ENCODE measurements at places on chromosomes 7 and 10. TPM values are rescaled to one million over a fixed set of nuclear protein-coding genes. Genes with fewer than 3 reads are reported as not detected.

DNA sequence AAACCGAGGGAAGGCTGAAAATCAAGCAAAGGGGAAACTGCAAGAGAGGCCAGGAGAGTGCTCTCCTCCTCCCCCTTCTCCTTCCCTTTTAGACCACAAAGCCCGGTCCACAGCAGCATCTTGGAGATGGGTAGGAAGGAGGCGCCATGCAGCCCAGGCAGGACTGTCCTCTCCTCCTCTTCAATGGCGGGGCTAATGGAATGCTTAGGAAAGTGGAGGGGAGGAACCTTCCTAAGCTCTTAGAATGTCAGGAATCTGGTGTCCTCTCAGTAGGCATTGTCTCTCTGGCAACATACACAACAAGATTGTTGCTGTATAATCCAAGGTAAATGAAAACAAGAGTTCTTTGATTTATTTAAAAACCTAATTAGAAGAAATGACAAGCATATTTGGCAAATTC, 185.1 kb downstream of the DGKI start:
- no peak for DNase-seq

- DNase-seq, result no peak
Measured at GRCh38 chr7:139186146-139186545, 44.9 kb upstream of the UBN2 start.

DNA sequence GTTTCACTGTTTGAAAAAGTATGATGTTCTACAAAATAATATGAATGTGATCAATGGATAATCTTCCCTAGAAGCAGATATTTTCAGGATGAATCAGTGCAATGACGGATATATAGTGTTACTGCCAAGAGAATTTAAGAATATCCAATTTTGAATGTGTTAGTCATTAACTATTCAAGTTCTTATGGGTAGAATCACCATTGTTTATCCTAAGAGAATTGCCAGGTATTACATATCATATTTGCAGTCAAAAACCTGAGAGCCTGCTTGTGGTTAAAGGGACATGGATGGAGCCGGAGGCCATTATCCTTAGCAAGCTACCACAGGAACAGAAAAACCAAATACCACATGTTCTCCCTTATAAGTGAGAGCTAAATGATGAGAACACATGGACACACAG, 26.9 kb downstream of the AHR start:
- DNase-seq, result no peak

DNA sequence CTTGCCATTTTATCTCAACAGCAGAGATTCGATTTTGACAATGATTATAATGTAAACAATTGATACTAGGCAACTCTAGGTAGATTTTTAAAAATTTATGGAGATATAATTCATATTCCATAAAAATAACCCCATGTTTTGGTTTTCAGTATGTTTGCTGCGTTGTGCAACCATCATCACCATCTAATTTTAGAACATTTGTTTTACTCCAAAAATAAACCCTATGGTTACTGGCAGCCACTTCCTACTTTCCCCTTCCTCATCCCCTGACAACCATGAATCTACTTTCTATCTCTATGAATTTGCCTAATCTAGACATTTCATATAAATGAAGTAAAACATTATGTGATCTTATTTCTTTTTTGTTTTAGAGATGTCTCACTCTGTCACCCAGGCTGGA, 401.9 kb downstream of the THSD7A start:
- no peak for DNase-seq

DNA sequence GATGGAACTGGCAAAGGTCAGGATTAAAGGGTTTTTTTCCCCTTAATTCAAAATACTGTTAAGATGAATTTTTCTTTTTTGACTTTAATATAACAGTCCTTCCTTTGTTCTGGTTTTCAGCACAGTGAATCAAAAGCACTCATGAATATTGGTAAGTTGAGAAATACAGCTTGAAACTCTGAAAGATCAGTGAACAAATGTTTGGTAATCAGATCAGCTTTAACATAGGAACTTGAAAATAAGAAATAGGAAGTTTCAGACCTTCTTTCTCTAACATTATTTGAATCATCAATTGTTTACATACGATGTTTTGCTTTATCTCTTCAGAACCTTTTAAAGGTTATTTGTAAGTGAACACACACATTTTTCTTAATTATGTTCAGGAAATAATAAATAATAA, 90.5 kb downstream of the SGMS1 start:
- DNase-seq, result no peak

- DNase-seq, result no peak
Measured at GRCh38 chr7:95312561-95312960, 11.8 kb downstream of the PON1 start.

GRCh38 chr7:43653466-43653865, 70.6 kb downstream of the STK17A start:
- no peak for DNase-seq

GRCh38 chr10:62077330-62078015, 176.0 kb downstream of the ARID5B start:
- DNase-seq, result no peak

GRCh38 chr10:63812501-63812900, 291.3 kb downstream of the REEP3 start:
- DNase-seq, result no peak

DNA sequence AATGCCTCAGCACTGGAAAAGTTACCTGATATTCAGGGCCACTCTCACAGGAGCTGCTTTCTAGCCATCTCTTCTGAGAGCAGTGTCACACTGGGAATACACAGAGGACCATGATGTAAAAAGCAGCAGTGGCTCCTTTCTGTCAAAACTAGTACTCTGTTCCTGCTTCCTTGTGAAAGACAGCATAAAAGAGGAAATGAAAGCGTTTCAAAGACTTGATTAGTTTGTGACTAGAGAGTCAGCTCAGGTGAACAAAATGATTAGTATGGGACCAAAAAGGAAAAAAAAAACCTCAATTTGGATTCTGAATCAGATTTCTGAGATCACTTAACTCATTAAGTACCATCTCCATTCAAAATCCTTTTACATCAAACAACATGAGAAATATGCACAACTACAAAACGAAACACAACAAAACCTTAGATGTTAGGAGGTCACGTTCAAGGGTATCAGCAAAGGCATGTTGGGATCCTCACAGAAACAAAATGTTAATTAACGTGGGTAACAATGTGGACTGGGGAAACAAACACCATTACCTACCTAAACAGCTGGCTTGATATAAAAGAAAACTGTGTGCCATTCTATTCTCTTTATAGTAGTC, 103.7 kb downstream of the MACC1 start:
- no peak for DNase-seq

- no peak for DNase-seq
Measured at GRCh38 chr10:110531687-110532086, 34.0 kb downstream of the DUSP5 start.

- DNase-seq, result no peak
Measured at GRCh38 chr10:112996462-112996861, 46.4 kb downstream of the TCF7L2 start.

GRCh38 chr7:23261843-23262452, 15.4 kb downstream of the GPNMB start:
- peak; percentile 66 for DNase-seq

- no peak for DNase-seq
Measured at GRCh38 chr10:65614956-65615565, 1310.8 kb upstream of the LRRTM3 start.

DNA sequence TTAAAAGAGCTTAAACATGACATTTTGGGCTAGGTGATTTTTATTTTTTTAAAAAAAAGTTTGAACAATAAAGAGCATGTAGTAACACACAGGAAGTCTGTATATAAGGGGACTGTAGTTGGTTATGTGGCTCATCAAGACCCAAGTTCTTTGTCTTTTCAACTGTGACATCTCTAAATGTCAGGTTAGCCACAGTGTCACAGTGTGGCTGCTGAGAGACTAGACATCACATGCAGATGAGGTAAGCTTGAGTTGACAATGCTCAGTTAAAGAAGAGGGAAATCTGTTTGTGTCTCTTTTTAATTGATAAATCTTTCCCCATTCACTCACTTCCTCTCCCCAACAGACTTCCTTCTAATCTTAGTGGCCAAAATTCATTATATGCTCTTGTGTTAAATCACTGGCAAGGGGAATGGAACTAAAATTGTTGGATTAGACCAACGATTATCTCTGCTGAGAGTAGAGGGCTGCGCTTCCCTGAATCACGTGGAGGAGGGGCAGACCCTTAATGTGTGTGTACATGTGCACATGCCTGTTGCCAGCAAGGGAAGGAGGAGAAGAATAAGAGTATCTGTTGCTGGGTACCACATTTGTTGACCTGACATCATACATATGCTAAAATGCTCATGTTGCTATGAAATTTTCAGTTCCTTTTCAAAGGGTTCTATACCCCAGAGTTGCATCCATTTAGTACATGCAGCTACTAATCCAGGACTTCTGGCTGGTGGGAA, 78.3 kb downstream of the MMRN2 start:
- DNase-seq, result no peak

DNA sequence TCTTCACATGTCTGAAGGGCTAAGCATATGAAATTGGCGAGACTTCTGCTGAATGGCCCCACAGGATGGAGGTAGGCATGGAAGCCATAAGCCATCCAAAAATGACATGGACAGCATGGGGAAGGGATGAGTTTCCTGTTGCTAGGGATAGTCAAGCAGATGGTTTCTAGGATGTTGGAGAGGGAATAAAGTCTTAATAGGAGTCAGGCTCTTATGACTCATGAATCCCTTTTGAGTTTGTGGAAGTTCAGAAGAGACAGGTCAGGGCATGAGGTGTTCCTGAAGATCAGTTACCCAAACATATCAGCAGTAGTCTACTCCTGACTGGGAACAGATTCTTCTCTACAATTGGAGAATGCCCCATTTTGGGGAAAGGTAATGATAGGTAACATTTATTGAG, 243.9 kb downstream of the REEP3 start:
- peak; percentile 12 for DNase-seq

GRCh38 chr7:820341-820740, 11.9 kb upstream of the SUN1 start:
- DNase-seq, result no peak

- peak; percentile 3 for DNase-seq
Measured at GRCh38 chr7:141074162-141074991, 513 bp downstream of the TMEM178B start.

DNA sequence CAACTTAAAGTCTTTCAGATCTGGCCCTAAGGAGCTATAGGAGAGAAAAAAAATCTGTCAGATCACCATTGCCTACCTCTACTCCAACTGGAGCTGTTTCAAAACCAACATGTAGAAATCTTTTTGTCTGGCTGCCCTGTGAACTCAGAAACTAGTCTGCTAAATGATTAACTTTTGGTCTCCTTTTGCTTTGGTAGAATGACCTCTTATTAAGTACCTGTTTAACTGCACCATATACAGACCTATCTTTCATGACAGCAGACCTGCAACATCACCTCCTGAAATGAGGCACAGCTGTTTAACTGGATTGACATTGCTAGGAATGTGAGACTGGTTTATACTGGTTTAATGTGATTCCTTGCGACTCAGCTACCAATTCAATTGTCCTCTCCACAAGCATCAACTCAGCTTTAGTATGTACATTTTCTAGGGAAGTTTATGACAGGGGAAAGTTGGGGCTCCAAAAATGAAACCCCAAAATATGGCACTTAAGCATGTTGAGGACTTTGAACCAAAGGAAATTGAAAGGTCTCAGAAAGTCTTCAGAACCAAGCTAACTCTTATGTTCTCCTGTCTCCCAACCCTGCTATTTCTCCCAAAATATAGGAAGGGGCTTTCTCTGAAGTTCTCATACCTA, 1.8 kb downstream of the CYP3A43 start:
- DNase-seq, result no peak

DNA sequence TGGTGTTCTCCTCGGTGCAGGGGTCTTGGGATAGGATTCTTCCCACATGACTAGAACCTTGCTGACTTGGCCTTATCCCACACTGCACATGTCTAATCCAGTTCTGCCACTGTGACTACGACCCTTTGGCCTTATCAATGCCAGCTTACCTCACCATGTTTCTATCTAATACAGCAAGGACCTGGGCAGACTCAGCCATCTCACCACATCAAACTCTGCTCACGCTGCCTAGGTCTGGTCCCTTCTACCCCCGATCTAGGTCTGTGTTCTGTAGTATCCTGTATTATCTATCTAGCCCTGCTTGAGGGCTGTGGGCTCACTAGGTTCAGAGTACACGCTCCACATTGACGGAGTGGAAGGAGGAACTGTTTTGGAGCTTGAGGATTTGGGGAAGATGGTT, 282.4 kb downstream of the HPSE2 start:
- no peak for DNase-seq

DNA sequence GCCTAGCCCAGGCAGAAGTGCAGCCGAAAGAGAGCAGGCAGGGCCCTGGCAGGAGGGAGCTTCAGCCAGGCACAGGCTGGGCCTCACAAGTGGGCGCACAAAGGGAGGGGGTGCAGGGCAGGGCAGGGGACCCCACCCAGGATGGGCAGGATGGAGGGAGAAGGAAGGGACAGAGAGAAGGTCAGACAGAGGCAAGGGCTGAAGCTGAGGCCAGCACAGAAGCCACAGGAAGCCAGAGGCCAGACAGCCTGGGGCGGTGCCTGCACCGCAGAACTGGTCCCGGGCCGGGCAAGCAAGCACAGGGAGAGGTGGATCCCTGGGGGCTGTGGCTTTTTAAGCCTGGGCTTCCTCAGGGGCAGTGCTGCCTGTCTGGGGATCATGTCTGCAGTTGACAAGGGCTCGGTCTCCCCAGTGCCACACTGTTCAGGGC, 16.7 kb downstream of the NOS3 start:
- no peak for DNase-seq

DNA sequence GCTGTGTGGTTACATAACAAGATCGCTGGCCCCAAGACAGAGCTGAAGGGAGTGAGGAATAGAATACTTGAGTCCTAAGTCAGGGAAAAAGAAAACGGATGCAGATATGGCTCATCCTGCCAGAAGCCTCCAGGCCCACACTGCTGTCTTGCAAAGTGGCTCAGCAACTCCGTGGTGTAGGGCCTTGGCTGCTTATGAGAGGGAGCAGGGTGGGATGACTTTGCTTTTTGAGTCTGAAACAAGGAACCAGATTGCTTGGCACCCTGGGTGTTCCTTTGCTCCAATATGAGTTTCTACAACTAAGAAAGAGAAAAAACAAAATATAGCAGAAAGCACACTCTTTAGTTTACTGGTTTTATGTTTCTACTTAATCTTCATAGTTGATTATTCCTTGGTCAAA, 193.8 kb upstream of the WDR11 start:
- DNase-seq, result no peak

DNA sequence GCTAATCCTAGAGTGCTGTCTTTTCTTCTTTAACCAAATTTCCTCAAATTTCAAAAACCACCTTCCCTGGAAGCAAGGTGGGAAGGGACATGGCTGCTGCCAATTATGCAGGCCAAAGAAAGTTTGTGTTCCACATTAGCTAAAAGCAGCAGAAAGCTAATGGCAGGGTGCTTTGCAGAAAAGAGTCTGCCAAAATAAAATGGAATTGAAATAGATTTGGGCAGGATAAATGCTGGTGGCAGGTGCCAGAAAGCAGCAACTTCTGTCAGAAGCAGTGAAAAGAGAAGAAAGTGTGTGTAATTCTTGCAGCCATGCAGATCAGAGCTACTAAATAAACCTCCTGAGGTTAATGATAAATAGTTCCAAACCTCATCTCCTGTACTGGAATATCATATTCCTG, 275.5 kb downstream of the ABCA13 start:
- no peak for DNase-seq

The SRGN gene
- total RNA-seq, result 112 TPM

The OPALIN gene
- not detected for total RNA-seq

The TMEM273 gene
- total RNA-seq, result not detected

The CPEB3 gene
- total RNA-seq, result 0.43 TPM

The NEUROD6 gene
- not detected for total RNA-seq

The ARF5 gene
- total RNA-seq, result 75.6 TPM

The CALY gene
- not detected for total RNA-seq

The IGFBP1 gene
- under 0.01 TPM for total RNA-seq

The PDE6C gene
- not detected for total RNA-seq

The SFRP5 gene
- not detected for total RNA-seq

The UPK3B gene
- not detected for total RNA-seq

The TSPAN12 gene
- 4.7 TPM for total RNA-seq

The OR2A12 gene
- not detected for total RNA-seq

Measured in fibroblast of villous mesenchyme (primary cell).